ENCODE measurements at places on chromosomes 3 and 15. TPM values are rescaled to one million over a fixed set of nuclear protein-coding genes. Genes with fewer than 3 reads are reported as not detected.

- no peak for DNase-seq
Measured at GRCh38 chr3:42790714-42791229, 13.5 kb downstream of the HIGD1A start.

GRCh38 chr3:122921791-122922651 is 105.5 kb downstream of the SEMA5B start:
- DNase-seq: peak; percentile 78

DNA sequence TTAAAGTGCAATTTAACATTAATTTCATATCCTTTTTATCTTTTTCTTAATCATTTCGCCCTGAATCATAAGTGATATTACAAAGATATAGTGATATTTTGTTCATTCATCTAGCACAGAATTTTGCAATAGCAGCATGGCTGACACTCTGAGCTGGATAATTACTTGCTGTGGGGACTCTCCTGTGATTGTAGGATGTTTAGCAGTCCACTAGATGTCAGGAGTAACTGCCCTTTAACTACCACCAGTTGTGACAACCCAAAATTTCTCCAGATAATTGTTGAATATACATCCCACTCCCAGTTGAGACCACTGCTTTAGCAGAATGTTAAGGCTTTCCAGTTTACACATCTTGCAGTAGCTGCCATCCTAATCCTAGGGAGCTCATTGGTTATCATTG is 196.8 kb upstream of the MBNL1 start:
- DNase-seq: peak; percentile 25

DNA sequence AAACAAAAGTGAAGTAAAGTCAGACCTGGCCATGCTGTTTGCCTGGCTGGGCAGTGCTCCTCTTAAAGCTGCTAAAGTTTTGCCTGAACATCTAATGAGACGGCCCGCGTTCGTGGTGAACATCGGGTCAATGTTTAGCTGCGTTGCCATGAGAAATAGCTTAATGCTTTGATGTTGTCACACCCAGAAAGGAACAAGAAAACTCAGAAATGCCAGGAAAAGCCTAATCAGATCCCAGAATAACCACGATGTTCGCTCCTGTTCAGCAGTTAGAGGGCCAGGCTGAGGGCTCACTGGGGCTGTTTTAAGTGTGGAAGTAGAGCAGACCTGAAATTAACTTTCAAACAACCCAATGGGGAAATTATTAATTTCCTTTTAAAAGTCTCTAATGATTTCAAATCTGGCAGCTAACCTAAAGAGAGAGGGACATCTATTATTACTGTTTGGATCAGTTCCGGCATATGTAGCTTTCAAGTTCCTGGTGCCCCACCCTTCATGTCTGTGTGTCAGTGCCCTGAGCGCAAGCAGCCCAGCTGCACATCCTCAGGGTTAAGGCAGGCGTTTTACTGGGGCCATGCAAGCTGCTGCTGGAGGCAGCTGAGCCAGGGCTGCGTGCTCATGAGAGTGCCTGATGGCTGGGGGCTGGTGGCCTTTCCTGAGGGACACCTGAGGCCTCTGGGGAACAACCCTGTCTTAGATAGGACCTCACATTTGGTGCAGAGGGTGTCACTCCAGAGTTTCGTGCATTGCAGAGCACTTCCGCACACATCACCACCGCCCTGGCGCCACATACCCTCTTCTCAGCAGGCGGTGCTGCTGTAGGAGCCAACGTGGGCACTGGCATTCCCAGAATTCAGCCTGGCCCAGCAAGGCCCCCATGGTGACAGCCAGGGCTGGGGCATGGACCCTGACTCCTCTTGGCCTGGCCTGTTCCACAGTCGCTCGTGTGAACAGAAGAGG is 76.6 kb downstream of the LRRK1 start:
- no peak for DNase-seq

DNA sequence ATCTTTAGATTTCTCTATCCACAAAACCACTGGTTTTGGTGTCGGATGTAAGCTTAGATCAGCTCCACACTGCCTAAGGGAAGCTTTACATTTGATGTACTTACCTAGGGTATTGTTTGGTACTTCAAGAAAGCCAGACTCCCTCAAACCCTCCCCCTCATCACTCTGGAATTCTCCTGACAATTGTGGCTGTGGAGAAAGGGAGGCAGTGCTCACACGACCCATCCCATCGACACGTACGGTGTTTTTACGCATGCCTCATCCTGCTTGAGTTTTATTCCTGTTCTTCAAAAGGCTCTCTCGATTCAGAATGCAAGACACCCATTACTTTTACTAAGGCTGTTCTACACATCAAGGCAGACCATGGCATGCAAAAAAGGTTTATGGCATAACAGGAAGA is 67.3 kb upstream of the ONECUT1 start:
- peak; percentile 25 for DNase-seq

DNA sequence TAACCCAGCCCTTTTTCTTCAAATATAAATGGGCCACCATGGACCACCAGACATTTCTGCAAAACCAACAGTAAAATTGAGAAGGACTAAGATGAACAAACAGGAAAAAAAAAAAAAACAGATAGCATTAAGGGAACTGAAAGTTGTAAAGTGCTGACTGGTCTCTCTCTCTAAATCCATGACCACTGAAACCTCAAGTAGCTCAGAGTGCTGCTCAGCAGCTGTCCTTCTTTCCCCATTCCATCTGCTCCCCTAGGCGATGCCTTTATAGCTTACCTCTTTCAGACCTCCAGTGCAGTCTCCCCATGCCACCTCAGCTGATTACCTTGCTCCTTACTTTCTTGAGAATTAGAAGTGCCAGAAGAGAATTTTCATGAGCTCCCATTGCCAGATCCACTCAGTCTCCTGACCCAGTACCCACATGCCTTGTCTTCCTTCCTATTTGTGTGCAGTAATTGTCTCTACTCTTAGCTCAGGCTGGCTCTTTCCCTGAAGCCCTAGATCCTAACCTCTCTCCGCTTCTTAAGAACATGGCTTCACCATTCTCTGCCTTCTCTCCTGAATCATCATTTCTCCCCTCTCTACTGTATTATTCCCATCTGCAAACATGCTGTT is 23.9 kb upstream of the XIRP1 start:
- no peak for DNase-seq

- DNase-seq: no peak
Measured at GRCh38 chr15:50107591-50108408, 11.2 kb downstream of the ATP8B4 start.

GRCh38 chr3:107920538-107920937 is 170.3 kb downstream of the CD47 start:
- no peak for DNase-seq

GRCh38 chr15:83612226-83612625 is 41.7 kb upstream of the ADAMTSL3 start:
- no peak for DNase-seq

- DNase-seq: no peak
Measured at GRCh38 chr3:101667331-101667730, 9.6 kb downstream of the ZBTB11 start.

GRCh38 chr3:24687671-24688070 is 193.0 kb upstream of the THRB start:
- no peak for DNase-seq

GRCh38 chr3:171116365-171116764 is 89.8 kb upstream of the SLC2A2 start:
- DNase-seq: no peak

DNA sequence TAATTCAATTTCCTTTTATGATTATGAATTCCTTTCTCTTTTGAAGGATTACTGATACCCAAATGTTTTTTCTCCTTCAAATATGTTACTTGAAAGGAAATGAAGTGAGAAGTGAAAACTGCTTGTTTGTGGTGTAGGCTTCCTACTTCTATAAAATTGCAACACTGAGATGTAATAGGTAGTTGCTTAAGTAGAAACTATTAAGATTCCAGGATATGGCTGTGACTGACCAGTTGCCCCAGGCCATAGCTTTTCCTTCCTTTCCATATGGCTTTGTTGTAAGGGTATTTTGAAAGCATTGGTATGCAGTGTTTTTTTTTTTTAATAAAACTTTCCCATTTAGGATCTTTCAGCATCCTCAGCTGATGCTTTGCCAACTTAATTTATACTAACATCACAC is 28.5 kb downstream of the DNAJC13 start:
- DNase-seq: no peak

GRCh38 chr15:71142780-71143179 is 27.5 kb downstream of the THSD4 start:
- DNase-seq: no peak

HERC2 gene
- total RNA-seq: 15.3 TPM

SLC24A5 gene
- total RNA-seq: not detected

PLXNB1 gene
- 142 TPM for total RNA-seq

FAM107A gene
- total RNA-seq: 0.11 TPM

ECE2 gene
- total RNA-seq: 0.15 TPM

CKMT1B gene
- total RNA-seq: 4.4 TPM

STAC gene
- total RNA-seq: 9.6 TPM

KLHDC8B gene
- 14.8 TPM for total RNA-seq

RGMA gene
- 85.1 TPM for total RNA-seq

LRRK1 gene
- total RNA-seq: 0.43 TPM
